ENCODE measurements at places on chromosomes 1 and 21.

GRCh38 chr21:18007121-18007520 is 188.0 kb upstream of the C21orf91 start:
- DNase-seq: no peak

GRCh38 chr1:228941666-228942065 is 206.4 kb downstream of the RHOU start:
- no peak for DNase-seq

DNA sequence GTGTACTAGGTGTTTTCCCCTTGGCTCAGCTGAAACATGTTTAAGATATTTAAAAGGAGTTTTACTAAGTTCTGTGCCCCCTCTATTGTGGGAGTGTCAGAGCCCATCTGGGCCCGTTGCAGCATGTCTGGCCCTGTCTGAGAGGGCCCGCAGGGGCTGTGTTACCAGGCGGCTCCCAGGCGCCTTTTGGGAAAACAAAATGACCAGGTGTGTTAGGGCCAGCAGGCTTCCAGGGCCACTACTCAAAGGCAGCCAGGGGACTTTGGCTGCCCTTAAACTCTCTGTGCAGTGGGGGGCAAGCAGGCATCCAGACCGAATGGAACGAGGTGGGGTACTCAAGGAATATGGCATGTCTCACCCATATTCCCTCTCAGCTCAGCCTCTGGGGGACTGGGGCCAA is 111.7 kb downstream of the KCNN3 start:
- DNase-seq: no peak

- no peak for DNase-seq
These were observed 18.6 kb upstream of the PTTG1IP start for GRCh38 chr21:44892095-44892494.

DNA sequence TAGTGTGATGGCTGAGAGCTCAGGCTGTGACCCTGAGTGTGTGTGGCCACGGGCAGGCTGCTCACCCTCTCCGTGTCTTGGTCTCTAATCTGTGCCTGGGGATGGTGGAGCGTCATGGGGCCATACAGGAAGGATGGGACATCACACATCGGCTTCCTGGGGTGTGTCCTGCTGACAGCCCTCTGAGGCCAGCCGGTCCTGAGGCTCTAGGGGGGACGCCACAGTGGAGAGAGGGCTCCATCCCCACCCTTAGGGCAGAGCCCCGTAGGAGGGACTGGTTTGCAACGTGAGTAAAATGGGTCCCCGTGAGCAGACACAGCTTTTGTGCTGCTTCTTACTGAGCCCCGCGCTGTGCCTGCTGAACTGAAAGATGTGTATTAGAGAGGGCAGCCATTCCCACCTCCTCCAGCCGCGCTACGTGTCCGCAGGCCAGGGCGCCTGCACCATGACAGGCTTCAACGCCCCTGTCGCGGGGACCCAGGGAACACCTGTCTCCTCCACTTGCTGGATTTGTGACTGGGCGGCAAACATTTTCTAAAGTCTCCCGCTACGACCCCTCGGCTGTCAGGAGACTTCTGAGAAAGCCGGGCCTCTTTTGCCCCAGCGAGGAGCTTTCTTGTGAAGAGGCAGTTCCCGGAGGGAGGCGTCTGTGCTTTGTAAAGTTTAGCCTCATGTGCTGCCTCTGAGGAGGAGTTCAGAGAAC is 8.1 kb downstream of the COL18A1 start:
- DNase-seq: no peak

DNA sequence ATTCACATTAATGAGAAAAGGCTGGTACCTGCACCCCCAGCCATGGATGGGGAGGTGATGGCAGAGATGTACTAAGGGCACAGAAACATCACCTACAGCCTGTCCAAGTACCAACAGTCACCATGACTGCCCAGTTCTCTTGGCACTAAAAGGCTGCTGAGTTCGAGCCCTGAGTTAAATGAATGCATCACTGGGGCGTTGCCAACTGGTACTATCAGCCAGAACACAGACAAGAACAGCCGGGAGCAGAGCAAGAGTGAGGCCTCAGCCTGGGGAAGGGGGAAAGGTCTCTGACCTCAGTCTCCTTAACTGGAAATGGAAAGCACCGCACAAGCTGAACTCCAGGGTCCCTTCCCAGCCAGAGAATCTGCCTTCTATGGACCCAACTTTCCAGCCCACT is 60.5 kb downstream of the GLIS1 start:
- DNase-seq: no peak

DNA sequence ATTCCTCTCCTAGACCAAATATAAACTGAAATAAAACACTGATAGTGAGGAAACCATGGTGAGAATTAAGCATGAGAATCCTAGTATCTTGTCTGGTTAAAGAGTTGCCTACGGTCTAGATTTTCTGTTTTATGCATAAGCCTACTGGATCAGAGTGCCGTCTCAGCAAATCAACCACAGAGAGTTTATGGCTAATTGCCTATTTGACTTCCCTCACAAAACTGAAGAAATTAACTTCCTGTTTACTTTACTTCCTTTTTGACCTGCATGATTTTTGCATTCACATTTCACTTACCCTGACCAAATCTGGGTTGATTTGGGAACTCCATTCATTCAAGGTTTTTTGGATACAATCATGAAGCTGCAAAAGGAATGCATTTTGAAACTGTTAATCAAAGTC is 5.0 kb downstream of the GCLM start:
- DNase-seq: no peak
